ENCODE measurements at places on chromosomes 11 and 22.

DNA sequence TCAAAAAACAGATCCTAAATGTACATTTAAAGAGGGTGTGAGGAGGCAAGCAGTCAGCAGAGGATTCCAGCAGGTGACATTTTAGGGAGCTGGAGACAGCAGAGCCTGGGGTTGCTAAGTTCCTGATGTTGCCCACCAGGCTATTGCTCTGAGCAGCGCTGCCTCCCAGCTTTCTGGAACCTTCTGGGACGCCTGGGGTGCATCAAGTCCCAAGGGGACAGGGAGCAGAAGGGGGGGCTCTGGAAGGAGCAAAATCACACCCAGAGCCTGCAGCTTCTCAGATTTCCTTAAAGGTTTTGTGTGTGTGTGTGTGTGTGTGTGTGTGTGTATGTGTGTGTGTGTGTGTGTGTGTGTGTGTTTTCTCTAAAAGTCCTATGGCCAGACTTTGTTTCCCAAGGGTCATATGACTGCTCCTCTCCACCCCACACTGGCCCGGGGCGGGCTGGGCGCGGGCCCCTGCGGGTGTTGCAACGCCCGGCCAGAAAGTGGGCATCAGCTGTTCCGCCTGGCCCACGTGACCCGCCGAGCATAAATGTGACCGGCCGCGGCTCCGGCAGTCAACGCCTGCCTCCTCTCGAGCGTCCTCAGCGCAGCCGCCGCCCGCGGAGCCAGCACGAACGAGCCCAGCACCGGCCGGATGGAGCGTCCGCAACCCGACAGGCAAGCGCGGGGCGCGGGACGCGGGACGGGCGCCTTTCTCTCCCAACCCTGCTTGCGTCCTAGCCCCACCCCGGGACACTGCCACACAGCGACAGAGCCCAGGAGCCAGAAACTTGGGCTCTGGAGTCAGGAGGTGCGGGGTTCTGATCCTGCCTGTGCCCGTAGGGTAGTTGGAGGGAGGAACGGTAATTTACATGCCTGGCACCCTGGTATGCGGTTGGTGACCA is at the start of gene HMOX1:
Gene HMOX1 (plus strand): TSS at position 560 of the 887 bp plus-strand sequence. CDS start 78 bp downstream, at position 638.
- peak; percentile 83 for DNase-seq

DNA sequence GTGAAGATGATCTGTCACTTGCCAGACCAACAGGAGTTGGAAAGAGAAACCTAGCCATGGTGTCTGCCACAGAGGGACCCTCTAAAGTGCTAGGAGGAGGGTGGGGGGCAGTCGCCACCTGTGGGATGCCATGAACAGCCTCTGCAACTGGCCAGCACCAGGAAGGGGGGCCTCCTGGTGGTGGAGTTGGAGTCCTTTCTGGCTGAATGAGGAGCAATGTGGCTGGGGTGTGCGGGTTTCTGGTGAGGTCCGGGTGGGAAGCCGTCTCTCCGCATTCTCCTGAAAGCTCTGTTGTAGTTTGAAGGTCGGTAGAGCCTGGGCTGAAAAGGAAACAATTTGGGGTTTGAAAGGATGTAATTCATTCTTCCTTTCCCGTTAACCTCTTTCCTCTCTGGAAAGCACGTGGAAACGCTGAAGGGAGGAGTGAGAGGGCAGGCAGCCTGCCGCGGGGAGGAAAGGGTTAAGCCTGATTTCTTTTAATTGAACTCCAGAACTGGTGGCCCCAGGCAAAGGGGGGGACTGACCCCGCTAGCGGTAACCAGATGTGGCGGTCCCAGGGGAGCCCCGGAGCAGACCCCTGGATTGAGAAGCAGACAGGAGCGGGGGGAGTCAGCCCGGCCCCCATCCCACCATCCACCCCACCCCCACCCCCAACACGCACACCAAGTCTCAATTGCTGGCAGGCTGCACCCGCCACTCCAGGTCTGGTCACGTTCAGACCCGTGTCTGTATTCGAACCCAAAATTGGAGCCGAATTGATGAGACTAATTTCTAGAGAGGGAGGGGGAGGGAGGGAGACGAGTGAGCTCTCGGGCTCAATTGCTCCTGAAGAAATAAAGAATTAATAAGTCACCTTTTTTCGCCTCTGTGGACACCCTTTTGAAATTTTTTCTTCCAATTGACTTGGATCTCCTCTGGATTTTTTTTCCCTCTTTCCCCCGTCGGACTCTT is 1.8 kb upstream of the FLI1 start:
- DNase-seq = no peak

DNA sequence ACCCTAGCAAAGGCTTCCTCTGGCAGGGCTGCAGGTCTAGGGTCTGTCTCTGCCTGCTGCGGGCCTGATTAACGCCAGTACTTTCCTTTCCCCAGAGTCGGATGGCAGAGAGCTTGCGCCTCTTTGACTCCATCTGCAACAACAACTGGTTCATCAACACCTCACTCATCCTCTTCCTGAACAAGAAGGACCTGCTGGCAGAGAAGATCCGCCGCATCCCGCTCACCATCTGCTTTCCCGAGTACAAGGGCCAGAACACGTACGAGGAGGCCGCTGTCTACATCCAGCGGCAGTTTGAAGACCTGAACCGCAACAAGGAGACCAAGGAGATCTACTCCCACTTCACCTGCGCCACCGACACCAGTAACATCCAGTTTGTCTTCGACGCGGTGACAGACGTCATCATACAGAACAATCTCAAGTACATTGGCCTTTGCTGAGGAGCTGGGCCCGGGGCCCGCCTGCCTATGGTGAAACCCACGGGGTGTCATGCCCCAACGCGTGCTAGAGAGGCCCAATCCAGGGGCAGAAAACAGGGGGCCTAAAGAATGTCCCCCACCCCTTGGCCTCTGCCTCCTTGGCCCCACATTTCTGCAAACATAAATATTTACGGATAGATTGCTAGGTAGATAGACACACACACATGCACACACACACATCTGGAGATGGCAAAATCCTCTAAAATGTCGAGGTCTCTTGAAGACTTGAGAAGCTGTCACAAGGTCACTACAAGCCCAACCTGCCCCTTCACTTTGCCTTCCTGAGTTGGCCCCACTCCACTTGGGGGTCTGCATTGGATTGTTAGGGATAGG is 18.6 kb downstream of the RSPH14 start:
- no peak for DNase-seq

DNA sequence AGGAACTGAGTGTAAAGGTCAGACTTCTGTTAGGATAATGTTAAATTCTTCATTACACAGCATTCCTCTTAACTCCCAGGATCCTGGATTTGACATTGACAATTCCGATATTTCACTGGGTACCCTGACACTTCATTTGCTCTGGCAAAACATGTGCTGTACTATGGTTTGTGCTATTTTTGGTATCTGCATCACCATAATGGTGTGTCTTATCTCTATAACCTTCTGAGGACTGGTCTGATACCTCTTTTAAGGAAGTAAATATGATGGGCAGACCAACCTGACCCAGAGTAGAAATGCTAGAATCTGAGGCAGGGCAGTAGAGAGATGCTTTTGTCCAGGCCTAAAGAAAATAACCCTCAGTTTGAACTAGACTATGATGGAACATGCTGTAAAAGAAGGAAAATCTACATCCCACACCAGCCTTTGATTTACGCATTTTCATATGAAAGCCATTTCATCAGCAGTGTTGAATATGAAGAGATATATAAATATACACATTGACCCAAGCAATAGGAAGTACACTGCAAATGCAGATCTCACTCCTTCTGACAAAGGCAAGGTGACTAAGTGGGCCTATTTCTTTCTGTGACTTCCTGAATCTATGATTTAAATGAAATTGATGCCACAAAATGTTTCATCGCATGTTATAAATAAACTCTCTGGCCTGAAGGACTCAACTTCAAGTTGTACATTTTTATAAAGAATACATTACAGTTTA is 966.7 kb downstream of the DLG2 start:
- no peak for DNase-seq

DNA sequence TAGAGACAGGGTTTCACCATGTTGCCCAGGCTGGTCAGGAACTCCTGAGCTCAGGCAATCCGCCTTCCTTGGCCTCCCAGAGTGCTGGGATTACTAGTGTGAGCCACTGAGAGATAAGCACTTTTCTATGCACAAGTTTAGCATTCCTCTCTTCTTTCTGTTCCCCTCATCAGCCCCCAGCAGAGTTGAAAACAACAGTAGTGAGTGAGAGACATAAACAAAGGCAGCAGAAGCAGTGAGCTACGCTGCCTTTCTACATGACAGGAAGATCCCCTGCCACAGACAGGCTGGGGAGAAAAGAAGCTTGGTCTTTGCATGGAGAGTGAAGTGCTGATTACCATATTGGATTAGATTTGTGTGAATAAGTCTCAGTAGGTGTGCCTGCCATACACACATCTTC is 392.0 kb upstream of the KIRREL3 start:
- DNase-seq = no peak

DNA sequence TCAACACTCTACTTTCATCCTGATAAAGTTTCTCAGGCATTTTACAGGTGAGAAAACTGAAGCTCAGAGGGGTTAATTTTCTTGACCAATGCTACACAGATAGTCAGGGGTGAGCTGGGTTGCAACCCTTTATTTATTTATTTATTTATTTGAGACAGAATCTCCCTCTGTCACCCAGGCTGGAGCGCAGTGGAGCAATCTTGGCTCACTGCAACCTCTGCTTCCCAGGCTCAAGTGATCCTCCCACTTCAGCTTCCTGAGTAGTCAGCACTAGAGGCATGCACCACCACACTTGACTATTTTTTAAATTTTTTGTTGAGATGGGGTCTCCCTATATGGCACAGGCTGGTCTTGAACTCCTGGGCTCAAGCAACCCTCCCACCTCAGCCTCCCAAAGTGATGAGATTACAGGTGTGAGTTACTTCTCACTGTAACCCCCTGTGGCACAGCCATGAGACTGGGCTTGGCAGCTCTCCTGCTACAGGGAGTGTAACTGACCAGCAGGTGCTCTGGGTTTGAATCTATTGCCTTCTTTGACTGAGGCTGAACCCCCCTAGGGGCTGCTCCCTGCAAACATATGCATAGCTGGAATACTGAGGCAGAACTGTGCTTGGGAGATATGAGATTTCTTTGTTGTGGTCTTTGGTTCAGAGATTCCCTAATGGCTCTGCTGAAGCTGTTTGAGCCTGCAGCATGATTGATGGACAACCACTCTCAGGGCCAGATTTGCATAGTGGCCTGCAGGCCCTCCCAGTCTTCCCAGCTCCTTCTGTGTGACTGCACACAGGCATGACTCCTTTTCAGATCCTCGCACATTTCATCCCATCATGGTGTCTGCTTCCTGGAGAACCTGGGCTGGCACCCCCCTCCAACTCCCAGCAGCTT is 6.1 kb downstream of the C11orf96 start:
- DNase-seq = no peak

- DNase-seq = no peak
These were observed 530.6 kb upstream of the KIRREL3 start for GRCh38 chr11:127531167-127531566.

- no peak for DNase-seq
These were observed 123.3 kb upstream of the SESN3 start for GRCh38 chr11:95354304-95354703.

DNA sequence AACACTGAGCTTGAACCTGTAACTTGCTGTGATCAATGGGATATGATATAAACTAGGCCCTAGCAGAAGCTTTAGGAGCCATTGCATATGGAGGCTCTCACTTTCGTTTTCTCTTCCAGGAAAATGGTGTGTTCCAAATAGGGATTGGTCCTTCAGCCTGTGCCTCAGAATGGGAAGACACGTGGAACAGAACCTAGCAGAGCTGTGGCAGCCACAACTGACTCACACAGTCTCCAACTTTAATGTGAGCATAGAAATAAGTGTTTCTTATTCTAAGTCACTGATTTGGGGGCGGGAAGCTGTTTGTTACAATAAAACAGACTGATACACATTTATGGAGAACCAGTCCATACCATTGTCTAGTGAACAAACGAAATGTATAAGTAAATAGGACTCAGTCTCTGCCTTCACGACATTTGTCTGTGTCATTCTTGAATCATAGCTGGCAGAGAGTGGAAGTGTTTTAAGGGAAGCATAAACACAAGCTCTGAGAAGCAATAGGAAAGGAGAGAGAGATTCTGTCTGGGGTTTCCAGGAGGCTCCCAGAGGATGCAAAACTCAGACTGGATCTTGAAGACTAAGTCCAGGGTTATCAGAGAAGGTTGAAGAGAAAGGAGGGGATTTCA is 97.3 kb downstream of the GALNT18 start:
- no peak for DNase-seq

DNA sequence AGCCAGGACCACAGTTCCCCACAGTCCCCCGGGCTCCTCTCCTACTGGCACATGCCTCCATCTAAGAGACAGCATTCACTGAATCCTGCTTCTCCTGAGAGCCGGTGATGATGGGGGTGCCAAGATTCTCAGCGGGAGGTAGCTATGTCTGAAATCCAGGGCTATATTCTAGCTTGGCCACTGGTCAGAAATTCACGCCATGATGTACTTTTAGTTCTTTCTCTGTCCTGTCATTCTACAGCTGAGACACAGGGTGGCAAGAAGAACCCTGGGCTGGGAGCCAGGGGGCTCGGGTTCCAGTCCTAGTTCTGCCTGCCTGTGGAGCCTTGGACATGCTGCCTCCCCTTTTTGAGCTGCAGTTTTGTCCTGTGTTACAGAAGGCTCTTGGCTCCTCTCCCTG is 59.2 kb upstream of the PHOX2A start:
- DNase-seq = no peak

DNA sequence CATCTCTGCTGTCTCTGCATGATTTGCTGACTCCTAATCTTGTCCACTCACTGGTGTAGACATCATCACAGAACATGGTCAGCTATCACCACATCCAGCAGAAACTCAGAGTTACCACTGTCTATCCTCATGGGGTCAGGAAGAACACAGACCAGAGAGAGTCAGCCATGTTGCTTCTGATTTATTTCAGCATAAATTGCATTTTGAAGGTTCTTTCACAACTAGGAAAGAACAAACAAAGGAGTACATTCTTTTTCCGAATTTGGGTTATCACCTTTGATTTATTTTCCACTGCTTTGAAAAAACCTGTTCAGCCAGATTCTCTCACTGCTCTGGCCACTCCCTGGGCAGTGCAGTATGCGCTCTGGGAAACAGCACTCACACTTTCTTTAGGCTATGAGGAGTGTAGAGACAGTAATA is 172.0 kb upstream of the MTMR2 start:
- DNase-seq = no peak

DNA sequence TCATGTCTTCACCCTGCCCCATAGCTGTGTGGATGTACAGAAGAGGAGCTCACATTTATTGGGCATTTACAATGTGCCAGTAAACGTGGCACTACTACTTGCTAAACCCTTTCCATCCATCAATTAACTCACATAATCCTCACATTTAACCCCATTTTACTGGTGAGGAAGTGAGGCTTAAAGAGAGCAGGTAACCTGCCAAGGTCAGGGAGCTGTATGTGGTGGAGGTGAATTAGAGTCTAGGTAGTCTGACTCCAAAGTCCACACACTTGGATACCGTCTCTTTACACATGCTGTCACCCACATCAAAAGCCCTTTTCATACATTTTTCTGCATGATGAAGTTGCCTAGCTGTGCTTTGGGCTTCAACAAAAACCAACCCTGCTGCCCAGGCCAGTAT is 10.8 kb downstream of the PLEKHA7 start:
- no peak for DNase-seq

DNA sequence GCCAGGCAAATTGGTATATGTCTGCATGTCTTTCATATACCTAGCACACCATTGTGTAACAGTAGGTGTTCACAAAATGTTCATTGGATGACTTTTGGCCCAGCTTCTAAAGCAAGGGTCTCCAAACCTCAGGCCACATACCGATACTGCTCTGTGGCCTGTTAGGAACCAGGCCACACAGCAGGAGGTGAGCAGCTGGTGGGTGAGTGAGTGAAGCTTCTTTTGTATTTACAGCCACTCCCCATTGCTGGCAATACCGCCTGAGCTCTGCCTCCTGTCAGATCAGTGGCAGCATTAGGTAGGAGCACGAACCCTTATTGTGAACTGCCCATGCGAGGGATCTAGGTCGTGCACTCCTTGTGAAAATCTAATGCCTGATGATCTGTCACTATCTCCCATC is 836.6 kb downstream of the NTM start:
- no peak for DNase-seq
